Fibroblast of skin of right biceps (primary cell): ENCODE measurements at places on chromosomes 13 and 19.

DNA sequence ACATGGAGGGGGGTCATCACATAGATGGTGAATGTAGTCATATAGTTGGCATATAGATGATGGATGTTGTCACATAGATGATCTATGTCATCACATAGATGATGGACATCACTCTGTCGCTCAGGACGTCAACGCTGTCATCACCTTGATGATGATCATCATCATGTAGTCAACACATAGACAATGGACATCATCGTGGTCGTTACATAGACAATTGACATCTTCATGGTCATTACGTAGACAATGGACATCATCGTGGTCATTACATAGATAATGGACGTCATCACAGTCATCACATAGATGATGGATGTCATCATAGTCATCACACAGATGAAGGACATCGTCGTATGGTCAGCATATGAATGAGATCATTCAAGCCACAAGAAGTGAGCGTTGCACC lies 28.6 kb upstream of the SLC15A1 start:
- DNase-seq = peak; percentile 29

DNA sequence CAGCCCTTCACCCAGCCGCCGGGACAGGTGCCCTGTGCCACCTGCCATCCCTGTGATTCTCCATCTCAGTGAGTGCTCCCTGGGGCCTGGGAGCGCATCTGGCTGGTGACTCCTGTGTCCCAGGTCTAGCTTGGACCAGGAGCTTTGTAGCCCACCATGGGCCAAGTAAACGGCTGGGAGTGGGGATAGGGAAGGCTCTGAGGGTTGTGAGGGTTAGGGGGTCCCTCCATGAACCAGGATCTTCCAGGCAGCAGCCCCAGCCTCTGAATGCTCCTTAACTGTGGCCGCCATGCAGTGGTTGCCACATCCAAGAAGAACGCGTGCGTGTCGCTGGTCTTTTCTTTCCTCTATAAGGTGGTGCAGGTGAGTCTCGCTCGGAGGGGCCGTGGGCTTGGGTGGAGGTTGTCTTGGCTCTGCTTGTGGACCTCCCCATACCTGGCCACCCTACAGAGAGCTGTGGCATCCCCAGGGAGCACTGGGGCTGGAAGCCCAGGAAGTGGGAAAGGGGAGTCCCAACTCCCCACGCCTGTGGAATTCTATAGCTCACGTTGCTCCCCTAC lies 8.4 kb downstream of the AP1M1 start:
- DNase-seq = no peak

- DNase-seq = no peak
These were observed 14.7 kb downstream of the UBAC2 start for GRCh38 chr13:99215184-99215830.

GRCh38 chr13:64029343-64030093 lies 2613.9 kb upstream of the PCDH20 start:
- DNase-seq = no peak

GRCh38 chr13:79805317-79805716 lies 324.4 kb downstream of the NDFIP2 start:
- DNase-seq = no peak
